T-helper 1 cell (primary cell): ENCODE measurements at places on chromosomes 3 and 15.

GRCh38 chr3:140113996-140114788, 179.2 kb downstream of the CLSTN2 start:
- no peak for DNase-seq

DNA sequence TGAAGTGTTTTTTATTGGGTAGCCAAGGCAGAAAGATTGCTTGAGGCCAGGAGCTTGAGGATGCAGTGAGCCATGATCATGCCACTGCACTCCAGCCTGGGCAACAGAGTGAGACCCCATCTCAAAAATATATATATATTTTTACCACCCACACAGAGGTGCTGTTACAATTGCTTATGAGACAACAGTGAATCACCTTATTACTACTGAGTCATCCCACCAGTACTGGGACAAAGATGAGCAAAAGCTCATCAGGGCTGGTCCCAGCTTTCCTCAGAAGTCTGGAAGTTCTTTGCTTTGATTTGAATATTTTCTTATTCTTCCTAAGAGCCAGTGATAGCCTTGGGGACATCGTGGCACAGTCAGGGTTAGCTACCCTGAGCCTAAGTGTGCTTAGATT, 207.7 kb downstream of the SOX2 start:
- no peak for DNase-seq

DNA sequence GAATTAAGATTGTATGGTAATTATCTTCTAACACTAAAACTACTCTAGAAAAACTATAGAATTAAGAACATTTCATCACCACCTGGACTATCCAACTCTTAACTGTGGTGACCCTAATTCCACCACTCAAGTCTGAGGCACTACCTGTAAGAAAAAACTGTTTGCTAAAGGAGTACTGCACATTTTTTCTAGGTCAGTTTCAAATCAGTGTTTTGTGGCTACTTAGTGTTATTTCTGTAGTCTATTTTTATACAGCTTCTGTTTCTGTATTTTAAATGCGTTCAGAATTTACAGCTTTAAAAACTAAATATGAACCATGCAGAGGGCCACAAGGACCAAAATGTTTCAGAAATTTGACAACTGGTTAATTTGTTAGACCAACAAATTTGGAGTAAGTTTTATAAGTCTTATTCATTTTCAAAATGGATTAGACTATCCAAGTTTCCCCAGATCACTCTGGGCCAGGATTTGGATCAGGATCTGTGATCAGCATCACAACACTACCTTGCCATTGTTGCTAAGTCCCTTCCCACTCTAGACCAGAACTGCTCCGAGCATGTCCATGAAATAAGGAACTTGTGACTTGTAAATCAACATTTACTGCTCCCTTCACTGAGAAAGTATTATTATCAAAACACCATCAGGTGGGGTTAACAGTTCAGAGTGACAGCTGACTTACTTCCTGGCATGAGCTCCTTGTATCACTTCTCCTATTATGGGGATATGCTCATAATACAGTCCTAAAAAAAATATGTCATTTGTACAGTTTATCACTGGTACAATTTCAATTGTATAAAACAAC, 8.6 kb downstream of the GLT8D1 start:
- no peak for DNase-seq

- DNase-seq = no peak
Measured at GRCh38 chr15:83716605-83717004, 62.7 kb downstream of the ADAMTSL3 start.

DNA sequence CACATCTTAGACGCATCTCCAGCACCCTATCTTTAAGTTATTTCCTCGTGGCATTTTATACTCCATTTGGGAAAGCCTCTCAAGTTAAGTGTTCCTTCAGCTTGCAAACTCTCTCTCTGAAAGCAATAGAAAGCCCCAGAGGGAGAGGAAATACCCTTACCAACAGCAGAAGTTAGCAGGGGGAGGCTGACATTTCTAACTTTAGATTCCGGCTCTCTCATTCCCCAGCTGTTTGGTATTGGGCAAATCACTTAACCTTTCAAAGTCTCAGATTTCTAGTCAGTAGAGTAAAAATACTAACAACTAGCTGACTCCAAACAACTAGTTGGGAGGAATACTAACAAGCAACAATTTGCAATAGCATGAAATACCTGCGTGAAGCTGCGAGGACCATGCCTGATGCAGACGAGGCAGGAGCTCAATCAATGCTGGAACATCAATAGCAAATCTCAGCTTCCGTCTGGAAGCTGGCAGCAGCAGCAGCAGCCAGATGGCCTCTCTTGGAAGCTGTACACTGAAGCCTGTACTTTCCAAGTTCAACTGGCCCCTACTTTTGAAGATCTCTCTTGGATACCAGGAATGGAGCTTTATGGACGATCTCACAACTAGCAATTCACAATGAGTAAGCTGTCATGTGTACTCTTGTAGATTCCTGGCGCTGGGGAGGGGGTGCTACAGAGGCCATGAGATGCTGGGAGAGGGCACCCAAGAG, 47.8 kb downstream of the THBS1 start:
- DNase-seq = no peak

DNA sequence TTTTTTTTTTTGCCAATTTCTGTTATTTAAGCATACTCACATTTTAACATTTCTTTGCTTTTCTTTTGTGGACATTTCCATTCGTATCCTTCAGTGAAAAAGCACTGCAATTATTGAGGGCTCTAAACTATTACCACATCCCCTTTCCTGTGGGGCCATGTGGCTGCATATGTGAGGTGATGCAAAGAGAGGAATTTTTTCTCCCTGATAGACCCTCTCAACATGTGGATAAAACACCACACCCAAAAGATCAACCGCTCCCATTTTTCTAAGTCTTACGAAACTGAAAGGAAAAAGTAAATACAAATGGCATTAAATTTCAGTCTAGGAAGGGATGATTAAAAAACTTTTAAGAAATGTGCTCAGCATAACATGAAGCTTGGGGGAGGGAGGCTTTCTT, 68.8 kb downstream of the DNAJC13 start:
- no peak for DNase-seq

DNA sequence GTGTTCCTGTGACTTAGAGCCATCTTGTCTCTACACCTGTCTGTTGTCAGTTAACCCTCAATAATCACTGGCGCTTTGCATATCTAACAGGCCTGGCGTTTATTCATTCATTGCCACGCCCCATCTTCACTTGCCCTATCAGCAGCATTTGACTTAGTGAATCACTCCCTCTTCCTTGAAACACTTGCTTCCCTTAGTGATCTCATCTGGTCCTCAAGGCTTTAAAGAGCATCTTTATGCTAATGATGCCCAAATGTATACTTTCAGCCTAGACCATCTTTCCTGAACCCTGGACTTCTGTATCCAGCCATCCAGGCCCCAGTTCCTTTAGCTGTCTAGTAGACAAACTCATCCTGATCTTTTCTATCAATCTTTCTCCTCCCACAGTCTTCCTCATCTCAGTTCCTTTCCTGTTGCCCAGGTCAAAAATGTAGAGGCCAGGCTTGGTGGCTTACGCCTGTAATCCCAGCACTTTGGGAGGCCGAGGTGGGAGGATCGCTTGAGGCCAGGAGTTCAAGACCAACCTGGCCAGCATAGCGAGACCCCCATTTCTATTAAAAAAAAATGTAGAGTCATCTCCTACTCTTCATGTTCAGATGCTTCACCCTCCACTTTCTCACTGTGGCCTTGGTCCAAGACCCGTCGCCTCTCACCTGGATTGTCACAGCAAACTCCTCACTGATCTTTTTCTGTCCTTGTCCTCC, 1.4 kb upstream of the IGDCC4 start:
- DNase-seq = no peak

DNA sequence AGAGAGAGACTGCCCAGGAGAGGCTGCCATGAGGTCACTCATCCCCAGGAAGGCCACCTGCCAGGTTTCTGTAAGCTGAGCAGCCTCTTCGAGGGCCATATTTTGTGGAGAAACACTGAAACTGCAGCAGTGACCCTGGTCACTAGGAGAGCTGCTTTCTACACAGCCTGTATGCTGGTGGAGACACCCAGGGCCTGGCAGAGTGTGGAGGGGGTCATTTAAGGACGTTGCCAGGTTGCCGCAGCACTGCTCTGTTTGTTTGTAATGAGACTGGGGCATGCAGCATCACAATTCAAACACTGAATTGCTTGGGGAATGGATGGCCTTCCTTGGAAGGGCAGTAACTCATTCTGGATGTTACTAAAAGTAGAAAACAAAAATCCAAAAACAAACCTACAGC, 104.9 kb upstream of the TRIM42 start:
- no peak for DNase-seq

GRCh38 chr3:150697646-150698045, 6.1 kb downstream of the ERICH6 start:
- DNase-seq = no peak

- DNase-seq = no peak
Measured at GRCh38 chr15:68204361-68204760, 771 bp downstream of the CALML4 start.

GRCh38 chr3:46578973-46579755, 13.1 kb upstream of the LRRC2 start:
- no peak for DNase-seq

DNA sequence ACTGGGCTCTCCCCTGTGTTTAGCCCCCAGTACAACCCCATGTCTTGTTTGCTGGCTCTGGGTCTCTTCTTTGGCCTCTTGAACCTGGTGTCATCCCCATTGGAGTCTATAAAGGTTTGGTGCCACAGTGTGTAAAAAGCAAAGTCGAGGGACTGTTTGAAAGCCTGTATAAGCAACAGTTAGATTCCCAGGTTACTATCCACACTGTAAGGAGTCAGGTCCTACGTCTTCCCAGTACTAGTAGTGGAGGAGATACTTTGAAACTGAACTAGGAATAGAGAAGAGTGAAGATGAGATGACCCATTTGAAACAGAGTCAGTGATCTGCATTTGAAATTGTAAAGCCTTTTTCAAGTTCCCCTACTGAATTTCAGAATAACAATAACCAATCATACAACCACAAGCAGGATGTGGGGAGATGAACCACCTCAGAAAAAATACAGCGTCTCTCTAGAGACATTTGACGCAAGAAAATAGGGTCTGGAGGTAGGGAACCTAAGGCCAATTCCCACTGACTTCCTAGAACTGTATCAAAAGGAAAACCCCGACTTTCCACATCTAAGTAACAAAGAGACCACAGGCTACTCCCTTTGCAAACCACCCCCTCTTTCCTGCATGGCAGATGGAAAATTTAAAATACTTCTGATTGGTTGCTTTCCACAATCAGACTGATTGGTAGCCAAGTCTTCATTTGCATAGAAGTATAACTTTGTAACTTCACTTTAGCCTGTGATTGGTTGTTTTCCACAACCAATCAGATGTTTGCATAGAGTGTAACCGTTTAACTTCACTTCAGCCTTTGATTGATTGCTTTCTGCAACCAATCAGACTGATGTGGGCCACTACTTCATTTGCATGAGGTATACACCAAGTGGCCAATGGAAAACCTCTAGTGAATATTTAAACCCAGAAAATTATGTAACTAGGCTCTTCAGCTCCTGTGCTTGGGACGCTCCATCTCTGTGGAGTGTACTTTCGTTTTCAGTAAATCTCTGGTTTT, 49.9 kb upstream of the NEDD4 start:
- DNase-seq = peak; percentile 26

DNA sequence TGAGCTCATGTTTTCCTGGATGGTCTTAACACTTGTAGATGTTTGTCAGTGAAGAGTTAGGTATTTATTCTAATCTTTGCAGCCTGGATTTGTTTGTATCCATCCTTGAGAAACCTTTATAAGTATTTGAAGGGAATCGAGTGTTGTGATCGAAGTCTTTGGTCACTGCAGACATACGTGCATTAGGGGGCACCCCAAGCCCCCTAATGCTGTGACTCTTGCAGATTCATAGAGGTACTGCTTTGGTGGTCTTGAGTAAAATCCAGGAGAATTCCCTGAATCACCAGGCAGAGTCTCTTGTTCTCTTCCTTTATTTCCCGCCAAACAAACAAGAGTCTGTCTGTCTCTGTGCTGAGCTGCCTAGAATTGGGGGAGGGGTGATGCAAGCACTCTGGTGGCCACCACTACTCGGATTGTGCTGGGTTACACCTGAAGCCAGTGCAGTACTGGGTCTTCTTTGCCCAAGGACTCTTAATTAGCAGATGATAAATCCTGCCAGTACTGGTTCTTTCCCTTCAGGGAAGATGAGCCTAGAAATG, 170.5 kb upstream of the POU1F1 start:
- no peak for DNase-seq

DNA sequence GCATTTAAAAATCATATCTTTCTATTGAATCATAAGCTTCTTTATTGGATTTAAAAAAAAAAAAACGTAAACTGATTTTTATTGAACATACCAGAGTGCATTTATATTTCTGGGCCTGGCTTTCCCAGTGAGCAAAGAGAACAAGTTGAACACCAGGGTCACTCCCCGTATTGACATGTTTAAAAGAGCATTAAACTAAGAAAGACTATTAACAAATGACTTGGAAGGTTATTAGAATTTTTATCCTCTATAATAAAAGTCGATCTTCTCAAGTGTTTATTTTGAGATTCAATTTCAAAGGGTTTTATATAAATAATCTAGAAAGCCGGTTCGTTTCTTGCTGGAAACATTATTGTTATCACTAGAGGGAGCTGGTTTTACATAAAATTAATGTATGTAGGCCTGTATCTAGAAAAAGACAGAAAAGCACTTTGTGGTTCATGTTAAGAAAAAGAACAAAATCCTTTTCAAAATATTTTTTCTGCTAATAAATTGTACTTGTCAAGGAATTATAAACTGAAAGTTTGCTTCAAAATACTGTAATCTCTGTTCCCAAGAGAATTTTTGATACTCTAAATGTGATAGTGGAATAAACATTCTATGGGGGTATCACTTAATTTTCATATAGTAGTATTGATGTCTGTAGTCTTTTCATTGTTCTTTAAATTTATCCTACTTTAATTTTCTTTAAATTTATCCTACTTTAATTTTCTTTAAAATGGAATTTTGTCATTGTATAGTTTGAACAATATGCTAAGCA, 321.8 kb upstream of the MME start:
- DNase-seq = no peak

DNA sequence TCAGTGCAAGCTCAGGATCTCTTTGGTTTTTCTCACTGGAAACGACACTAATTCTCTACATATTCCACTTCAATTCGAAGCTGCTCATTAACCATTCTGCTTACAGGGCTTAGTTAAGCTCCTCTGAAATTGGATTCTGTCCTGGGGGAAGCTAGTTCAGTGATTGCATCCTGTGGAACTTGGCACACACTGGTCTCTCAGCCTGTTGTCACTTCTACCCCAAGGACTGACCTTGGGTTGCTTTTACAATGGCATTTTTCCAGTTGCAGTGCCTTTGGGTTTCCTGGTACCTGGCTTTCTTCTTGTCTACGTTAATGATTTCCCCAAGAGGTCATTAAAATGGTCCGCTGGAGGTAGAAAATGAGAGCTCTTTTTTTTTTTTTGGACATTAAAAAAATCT, 33.3 kb upstream of the GABRB3 start:
- DNase-seq = no peak

DNA sequence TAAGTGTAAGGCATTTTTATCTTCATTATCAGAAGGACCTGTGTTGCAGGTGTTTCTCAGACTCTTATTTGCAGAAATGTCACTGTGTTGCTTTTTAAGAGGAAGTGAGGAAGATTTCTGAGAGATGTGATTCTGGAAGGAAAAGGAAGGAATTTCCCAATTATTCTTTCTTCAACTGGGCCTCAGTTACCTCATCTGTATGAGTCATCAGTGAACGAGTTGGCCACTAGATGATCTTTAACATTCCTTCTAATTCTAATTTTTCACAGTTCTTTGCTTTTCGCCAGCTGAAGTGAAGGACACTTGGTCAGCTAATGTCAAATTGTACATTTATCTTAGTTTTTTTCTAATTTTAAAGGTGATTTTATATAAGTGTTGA, 28.9 kb downstream of the CLEC3B start:
- no peak for DNase-seq
